Suppressor macrophage (primary cell): ENCODE measurements at places on chromosomes 11 and 22.
A peak's percentile ranks its signal among the peaks of the same experiment; 100 is the strongest.

DNA sequence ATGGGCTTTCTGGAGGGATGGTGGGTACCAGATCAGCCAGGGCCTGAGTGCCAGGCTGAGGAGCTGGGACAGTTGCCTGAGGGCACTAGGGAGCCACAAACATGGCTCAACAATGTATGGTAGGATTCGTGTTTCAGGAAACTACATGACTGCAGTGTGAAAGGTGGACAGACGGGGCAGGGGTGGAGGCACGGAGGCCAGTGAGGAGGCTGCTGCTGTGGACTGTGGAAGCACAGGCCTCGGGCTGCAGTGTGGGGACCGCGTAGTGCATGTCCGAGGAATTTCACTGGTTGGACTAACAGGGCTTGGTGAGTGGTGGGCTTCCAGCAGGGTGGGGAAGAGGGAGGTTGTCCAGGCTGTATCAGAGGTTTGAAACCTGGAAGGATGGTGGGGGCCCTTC is 7.8 kb downstream of the P2RY2 start:
- DNase-seq, result no peak

DNA sequence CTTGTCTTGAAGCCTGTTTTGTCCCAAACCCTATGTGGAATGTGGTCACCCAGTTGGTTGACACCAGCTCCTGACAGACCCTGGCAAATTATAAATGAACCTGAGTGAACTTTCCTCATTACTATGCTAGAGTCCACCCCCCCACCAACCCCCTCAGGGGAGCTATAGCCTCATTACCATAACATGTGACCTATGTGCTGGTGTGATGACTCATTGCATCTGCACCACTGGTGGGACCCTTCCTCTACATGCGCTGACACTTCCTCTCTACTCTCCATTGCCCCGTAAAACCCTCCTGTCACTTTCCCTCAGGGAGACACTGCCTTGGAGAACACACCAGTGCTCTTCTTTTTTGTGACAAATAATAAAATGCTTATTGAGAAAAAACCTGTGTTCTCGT is 105.0 kb upstream of the SESN3 start:
- DNase-seq, result no peak

GRCh38 chr11:86749376-86749775 is 51.0 kb upstream of the PRSS23 start:
- peak; percentile 22 for DNase-seq

- DNase-seq, result no peak
These were observed 71.3 kb downstream of the ETS1 start for GRCh38 chr11:128515826-128516778.

GRCh38 chr11:832529-833113 is at the start of gene CD151:
CD151 (plus strand) TSS chr11:832952; CDS start chr11:836070, 3,118 bp downstream.
- peak; percentile 65 for DNase-seq

GRCh38 chr11:74366576-74366975 is 31.7 kb downstream of the PGM2L1 start:
- DNase-seq, result no peak

DNA sequence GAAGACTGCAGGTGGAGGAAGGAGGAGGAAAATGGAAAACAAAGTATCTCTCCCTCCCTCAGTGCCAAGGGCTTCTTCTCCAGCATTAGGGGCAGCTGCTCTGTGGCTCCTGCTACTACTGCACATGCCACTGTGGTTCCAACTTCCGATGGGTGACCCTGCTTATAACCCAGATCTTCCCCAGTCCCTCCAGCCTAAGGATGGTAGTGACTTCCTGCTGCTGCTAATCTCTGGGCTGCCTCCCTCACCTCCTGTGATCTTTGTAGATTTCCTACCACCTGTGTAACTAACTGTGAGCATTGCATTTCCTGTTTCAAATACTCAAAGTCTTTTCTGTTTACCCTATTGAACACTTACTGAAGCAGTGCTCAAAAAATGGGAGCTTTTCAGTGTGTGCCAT is 28.7 kb upstream of the TRPC6 start:
- no peak for DNase-seq
